ENCODE measurements at places on chromosomes 13 and 19.
A peak's percentile ranks its signal among the peaks of the same experiment; 100 is the strongest.

- no peak for DNase-seq
Observed at GRCh38 chr13:111325941-111326620, 5.6 kb downstream of the TEX29 start.

- no peak for DNase-seq
Observed at GRCh38 chr19:19123386-19123785, 14.9 kb downstream of the TMEM161A start.

GRCh38 chr13:113652404-113653263 is 5.4 kb downstream of the ATP4B start:
- no peak for DNase-seq

DNA sequence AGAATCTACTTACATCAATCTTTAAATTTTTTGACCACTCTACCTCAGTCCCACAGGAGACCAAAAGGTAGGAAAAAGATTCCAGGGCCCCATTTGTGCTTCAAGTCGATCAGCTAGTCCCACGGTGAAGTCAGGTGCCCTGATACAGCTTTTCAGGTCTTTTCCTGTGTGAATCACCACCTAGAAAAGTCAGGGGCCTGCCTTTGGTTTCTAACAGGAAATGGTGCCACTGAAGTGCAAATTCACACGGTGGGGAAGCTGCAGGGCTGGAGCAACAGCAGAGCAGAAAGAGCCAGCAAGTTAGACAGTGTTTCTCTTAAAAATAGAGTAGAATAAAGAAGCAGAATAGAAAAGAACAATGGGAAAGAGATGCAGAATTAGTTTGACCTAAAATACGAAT is 107.5 kb downstream of the KLF12 start:
- DNase-seq, result peak; percentile 47

GRCh38 chr13:75250526-75251178 is 231.3 kb downstream of the TBC1D4 start:
- DNase-seq, result no peak

DNA sequence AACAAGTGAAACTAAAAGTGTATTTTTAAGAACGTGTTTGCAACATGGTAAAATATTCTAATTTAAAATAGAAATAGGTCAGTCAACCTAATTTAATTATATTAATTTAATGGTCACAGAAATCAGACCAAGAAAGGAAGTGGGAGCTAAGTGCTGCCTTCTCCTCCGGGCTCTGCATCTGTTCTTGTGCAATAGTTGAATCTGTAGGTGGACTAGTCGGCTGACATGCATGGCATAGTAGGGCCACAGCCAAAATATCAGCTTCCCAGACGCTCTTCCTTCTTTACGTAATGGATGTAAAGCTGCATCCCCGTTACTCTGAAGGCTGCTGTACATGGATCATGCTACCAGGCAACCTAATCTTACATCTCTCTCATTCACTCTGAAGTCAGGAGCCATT is 47.3 kb downstream of the COL4A1 start:
- DNase-seq, result no peak

DNA sequence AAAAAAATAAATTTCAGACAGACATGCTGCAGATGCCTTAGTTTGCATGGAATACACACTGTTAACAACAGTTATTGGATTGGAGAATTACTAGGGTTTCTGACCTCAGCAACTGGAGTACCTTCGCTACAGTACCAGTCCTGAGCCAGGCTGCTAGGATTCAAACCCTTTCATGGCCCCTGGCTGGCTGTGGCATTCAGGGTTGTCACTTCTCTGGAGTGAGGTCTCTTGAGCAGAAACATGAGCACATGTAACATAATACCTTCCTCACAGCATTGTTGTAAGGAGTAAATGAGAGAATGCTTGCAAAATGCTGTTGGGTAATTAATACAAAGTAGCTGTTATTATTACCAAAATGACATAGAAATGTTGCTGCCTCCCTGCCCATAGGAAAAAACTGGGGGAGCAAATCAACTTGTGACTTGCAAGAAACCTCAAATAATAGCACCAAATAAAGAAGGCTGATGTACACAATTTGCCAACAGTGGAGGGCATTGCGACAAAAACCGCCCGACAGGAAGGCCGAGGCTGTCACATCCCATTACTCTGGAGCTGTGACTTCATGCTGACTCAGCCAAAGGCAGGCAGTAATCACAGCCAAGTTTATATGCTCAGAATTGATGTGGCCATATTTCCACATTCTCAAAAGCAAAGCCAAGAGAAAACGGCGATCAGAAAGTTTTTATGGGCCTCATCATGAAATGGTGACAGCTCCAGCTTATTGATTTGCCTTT is 100.4 kb downstream of the RFC3 start:
- no peak for DNase-seq

DNA sequence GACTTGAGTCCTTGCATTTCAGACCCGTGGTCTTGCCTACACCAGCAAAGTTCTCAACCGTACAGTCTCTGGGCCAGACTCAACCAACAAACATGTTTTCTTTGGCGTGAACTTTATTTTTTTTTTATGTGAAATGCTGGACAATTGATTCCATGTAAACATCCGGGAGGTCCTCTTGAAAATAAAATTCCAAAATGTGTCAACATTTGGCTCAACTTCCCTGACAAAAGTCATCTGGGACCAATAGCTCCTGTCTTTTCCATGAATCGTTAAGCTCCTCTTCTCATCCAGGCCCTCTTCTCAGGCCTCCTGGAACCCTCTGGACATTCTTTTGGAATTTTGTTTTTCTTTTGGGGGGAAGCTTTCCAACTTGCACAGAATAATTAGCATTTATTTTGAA is 2.7 kb downstream of the ALDH16A1 start:
- no peak for DNase-seq

- DNase-seq, result no peak
Observed at GRCh38 chr19:14054721-14055120, 7.2 kb downstream of the PALM3 start.

GRCh38 chr13:32031025-32031814 is at the start of gene FRY:
Gene FRY, plus strand, starts transcription at chr13:32031774. Its CDS starts 22 bp downstream, at chr13:32031796.
- DNase-seq, result peak; percentile 30

Data from T-helper 9 cell (primary cell).